Esophagus squamous epithelium (tissue), 5 donors: ENCODE measurements at places on chromosomes 3 and 15. TPM values are rescaled to one million over a fixed set of nuclear protein-coding genes. Genes with fewer than 3 reads are reported as not detected.

Gene SPINK8
- not detected for total RNA-seq

- H3K36me3 ChIP-seq = no peaks in the 10 kb centered on the region
- H3K27me3 ChIP-seq = no peaks in the 10 kb centered on the region
- peaks cover 8% of the 10 kb centered on the region for H3K4me1 ChIP-seq
- peak overlapping the region; percentile 16 for H3K27ac ChIP-seq
Observed at GRCh38 chr3:10228248-10228950, 19.9 kb upstream of the TATDN2 start.

GRCh38 chr3:34013818-34014570 is 215.6 kb downstream of the PDCD6IP start:
- no peak overlapping the region for H3K27ac ChIP-seq
- H3K4me1 ChIP-seq = peaks cover 19% of the 10 kb centered on the region
- no peak for DNase-seq
- no peaks in the 10 kb centered on the region for H3K27me3 ChIP-seq
- H3K4me3 ChIP-seq = no peak overlapping the region

- H3K36me3 ChIP-seq = no peaks in the 10 kb centered on the region
- DNase-seq = no peak
- no peaks in the 10 kb centered on the region for H3K4me1 ChIP-seq
- H3K27ac ChIP-seq = no peak overlapping the region
- no peak overlapping the region for H3K4me3 ChIP-seq
Observed at GRCh38 chr3:127987309-127987995, 64.8 kb upstream of the SEC61A1 start.

- no peaks in the 10 kb centered on the region for H3K36me3 ChIP-seq
- H3K27ac ChIP-seq = no peak overlapping the region
- H3K4me3 ChIP-seq = no peak overlapping the region
- H3K27me3 ChIP-seq = no peaks in the 10 kb centered on the region
- no peak for DNase-seq
- peaks cover 4% of the 10 kb centered on the region for H3K4me1 ChIP-seq
Observed at GRCh38 chr15:34850121-34850520, 54.8 kb upstream of the ACTC1 start.

GRCh38 chr3:23073724-23074305 is 129.3 kb upstream of the UBE2E2 start:
- H3K4me3 ChIP-seq = no peak overlapping the region
- H3K36me3 ChIP-seq = no peaks in the 10 kb centered on the region
- H3K27ac ChIP-seq = no peak overlapping the region

- no peak for DNase-seq
- H3K27me3 ChIP-seq = no peaks in the 10 kb centered on the region
- no peak overlapping the region for H3K27ac ChIP-seq
Observed at GRCh38 chr15:59232476-59232875, 25.8 kb downstream of the LDHAL6B start.

GRCh38 chr15:68644083-68644904 is 65.5 kb downstream of the CORO2B start:
- H3K4me1 ChIP-seq = peaks cover 51% of the 10 kb centered on the region
- H3K36me3 ChIP-seq = no peaks in the 10 kb centered on the region
- no peaks in the 10 kb centered on the region for H3K27me3 ChIP-seq

Gene FOXB1
- not detected for total RNA-seq

- no peak for DNase-seq
- no peaks in the 10 kb centered on the region for H3K4me1 ChIP-seq
Observed at GRCh38 chr15:73485372-73485771, 42.4 kb downstream of the REC114 start.

GRCh38 chr15:58558777-58559176 is 127.0 kb downstream of the LIPC start:
- no peak overlapping the region for H3K27ac ChIP-seq
- no peak for DNase-seq
- H3K4me3 ChIP-seq = no peak overlapping the region

Gene MORC1
- total RNA-seq = not detected

Gene POLQ
- 2.4 TPM for total RNA-seq

GRCh38 chr15:59741274-59741906 is 52.3 kb upstream of the BNIP2 start:
- no peaks in the 10 kb centered on the region for H3K36me3 ChIP-seq
- DNase-seq = no peak
- no peak overlapping the region for H3K4me3 ChIP-seq
- H3K27ac ChIP-seq = no peak overlapping the region

DNA sequence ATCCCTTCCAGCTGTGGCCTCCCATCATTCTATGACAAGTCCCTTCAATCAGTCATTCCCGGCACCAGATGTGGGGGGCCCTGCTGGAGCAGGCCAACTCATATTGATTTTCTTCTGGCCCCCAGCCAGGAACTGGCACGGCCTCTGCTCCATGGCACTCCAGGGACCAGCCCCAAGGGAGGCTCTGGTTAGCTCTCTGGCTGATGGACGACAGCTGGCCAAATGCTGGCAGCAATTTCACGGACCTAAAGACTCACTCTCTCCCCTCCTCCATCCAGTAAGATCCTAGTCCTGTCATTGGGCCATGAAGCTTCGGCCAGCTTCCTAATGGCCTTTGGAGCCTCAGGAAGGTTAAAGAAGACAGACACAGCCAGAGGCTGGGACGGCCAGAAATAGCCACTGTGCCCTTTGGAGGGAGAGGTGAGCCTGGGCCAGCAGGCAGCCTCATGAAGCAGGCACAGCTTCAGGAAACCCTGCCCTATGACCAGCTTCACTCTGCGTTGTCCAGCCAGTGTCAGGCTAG is 131.0 kb downstream of the MEX3B start:
- no peaks in the 10 kb centered on the region for H3K36me3 ChIP-seq
- H3K4me3 ChIP-seq = no peak overlapping the region
- H3K27me3 ChIP-seq = no peaks in the 10 kb centered on the region
- no peaks in the 10 kb centered on the region for H3K4me1 ChIP-seq
- H3K27ac ChIP-seq = no peak overlapping the region
- DNase-seq = no peak

GRCh38 chr15:97592778-97593177 is 367.7 kb upstream of the ARRDC4 start:
- no peaks in the 10 kb centered on the region for H3K36me3 ChIP-seq
- no peak overlapping the region for H3K27ac ChIP-seq
- H3K4me1 ChIP-seq = no peaks in the 10 kb centered on the region
- no peaks in the 10 kb centered on the region for H3K27me3 ChIP-seq

GRCh38 chr3:183844606-183845005 is 19.2 kb upstream of the MAP6D1 start:
- no peak for DNase-seq
- peaks cover 29% of the 10 kb centered on the region for H3K36me3 ChIP-seq
- no peaks in the 10 kb centered on the region for H3K4me1 ChIP-seq
- H3K27ac ChIP-seq = no peak overlapping the region

- H3K36me3 ChIP-seq = no peaks in the 10 kb centered on the region
- DNase-seq = no peak
- no peaks in the 10 kb centered on the region for H3K4me1 ChIP-seq
- no peaks in the 10 kb centered on the region for H3K27me3 ChIP-seq
- H3K27ac ChIP-seq = no peak overlapping the region
- H3K4me3 ChIP-seq = no peak overlapping the region
Observed at GRCh38 chr3:13140596-13140995, 67.4 kb upstream of the IQSEC1 start.

Gene SMAD6
- total RNA-seq = 5.2 TPM

DNA sequence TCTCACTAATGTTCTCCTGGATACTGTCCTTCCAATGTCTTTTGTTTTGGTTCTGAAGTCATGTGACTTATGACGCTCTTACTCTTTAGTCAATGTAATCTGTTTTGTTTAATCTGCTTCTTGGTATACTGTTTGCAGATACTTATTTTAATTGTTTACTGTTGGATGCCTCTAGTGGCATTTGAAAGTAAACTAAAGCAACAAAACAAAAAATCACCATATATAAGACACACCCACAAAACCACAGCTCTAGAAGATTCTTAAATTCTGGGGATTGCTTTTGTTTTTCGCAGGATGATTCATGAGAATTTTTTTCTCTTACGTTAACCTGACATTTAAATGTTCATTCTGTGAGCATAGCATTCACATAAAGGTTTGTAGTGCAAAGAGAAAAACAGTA is 16.8 kb downstream of the SLC25A26 start:
- H3K36me3 ChIP-seq = peaks cover 30% of the 10 kb centered on the region
- no peak overlapping the region for H3K4me3 ChIP-seq
- H3K27ac ChIP-seq = no peak overlapping the region
- DNase-seq = no peak
- H3K27me3 ChIP-seq = no peaks in the 10 kb centered on the region

DNA sequence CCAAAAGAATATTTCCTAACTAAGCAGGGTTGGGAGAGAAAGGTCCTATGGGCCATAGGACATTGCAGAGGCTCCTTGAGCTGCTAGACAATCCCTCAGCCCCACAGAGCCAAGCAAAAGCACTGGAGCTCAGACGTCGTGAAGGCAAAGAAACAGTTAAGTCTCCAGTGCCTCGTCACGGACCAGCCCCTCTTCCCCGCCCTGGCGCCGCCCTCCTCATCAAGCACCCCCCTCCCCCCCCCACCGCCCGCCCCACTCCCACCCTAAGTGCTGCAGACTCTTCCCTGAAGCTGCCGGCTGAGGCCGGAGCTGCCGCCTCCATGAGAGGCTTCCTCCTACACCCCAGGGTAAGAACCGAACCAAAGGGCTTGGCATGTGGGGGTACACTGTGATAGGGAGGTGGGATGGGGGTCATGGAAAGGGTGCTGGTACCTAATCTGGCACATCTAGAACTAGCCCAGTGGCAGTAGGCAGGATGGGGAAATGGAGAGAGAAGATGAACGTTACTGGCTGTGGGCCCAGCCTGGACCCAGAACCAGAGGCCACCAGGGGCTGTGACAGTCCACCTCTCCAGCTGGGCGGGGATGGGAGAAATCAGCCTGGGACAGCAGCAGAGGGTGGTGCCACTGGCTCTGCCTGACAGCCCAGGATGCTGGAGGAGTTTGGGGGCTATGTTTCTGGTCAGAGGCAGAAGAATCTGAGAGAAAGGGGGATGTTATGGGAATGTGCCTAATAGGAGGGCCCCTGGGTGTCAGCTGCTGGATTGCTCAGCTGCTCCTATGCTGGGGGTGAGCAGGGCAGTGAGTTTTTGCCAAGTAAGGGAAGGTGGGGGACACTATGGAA is at the start of gene MAP1A:
MAP1A (plus strand) TSS at position 255 of the 843 bp plus-strand sequence. CDS start 3,866 bp downstream, outside the sequence.
- H3K27ac ChIP-seq = peak within 1 kb of the TSS; percentile 79
- H3K27me3 ChIP-seq = no peaks in the 10 kb centered on the region
- H3K4me3 ChIP-seq = peak within 1 kb of the TSS; percentile 43
- H3K36me3 ChIP-seq = no peaks in the 10 kb centered on the region
- DNase-seq = no peak

DNA sequence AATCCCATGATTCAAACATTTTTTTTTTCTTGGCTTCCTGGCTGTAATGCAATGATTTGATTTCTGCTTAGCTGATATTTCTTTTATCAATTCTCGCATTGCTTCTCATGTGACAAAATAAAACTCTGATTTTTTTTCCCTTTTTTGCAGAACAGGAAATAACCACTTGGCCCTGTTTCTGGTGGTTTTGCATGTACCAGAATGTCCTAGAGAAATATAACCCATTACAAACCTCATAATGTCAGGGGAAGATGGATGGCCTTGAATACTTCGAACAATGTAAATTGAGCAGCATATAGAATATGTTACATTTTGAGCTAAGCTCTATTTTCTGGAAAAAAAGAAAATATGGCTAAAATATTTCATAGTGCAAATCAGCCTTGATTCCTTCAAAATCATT is 275.6 kb downstream of the RAP2B start:
- no peaks in the 10 kb centered on the region for H3K27me3 ChIP-seq
- no peak overlapping the region for H3K4me3 ChIP-seq
- no peaks in the 10 kb centered on the region for H3K36me3 ChIP-seq
- DNase-seq = no peak
- H3K27ac ChIP-seq = no peak overlapping the region
- H3K4me1 ChIP-seq = no peaks in the 10 kb centered on the region

Gene CPNE4
- not detected for total RNA-seq

Gene CHRNA5
- total RNA-seq = 1.7 TPM

Gene RTP3
- total RNA-seq = not detected

GRCh38 chr3:38317192-38317759 is 29.3 kb upstream of the XYLB start:
- H3K36me3 ChIP-seq = no peaks in the 10 kb centered on the region
- DNase-seq = no peak
- H3K4me1 ChIP-seq = no peaks in the 10 kb centered on the region
- no peaks in the 10 kb centered on the region for H3K27me3 ChIP-seq

Gene ROPN1
- not detected for total RNA-seq

DNA sequence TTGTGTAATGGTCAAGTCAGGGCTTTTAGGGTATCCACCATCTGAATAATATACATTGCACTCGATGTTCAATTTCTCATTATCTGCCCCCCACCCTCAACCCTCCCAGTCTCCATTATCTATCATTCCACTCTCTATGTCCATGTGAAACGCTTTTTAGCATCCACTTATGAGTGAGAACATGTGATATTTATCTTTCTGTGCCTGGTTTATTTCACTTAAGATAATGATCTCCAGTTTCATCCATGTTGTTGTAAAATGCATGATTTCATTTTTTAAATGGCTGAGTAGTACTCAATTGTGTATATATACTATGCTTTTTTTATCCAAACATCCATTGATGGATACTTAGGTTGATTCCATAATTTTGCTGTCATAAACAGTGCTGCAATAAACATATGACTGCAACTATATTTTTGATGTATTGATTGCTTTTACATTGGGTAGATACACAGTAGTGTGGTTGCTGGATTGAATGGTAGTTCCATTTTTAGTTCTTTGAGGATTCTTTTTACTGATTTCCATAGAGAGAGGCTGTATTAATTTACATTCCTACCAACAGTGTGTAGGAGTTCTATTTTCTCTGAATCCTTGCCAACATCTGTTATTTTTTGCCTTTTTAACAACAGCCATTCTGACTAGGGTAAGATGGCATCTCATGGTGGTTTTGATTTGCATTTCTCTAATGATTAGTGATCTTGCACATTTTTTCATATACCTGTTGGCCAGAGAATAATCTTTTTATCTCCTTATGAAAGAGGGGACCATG is 332.9 kb upstream of the TGFBR2 start:
- DNase-seq = no peak
- no peaks in the 10 kb centered on the region for H3K36me3 ChIP-seq
- H3K27me3 ChIP-seq = no peaks in the 10 kb centered on the region
- H3K4me3 ChIP-seq = no peak overlapping the region
- H3K27ac ChIP-seq = no peak overlapping the region
- H3K4me1 ChIP-seq = no peaks in the 10 kb centered on the region

- no peaks in the 10 kb centered on the region for H3K27me3 ChIP-seq
- peaks cover 17% of the 10 kb centered on the region for H3K4me1 ChIP-seq
- no peak for DNase-seq
- no peaks in the 10 kb centered on the region for H3K36me3 ChIP-seq
- no peak overlapping the region for H3K4me3 ChIP-seq
Observed at GRCh38 chr15:84752700-84753099, 4.3 kb downstream of the ZNF592 start.

Gene RBP2
- not detected for total RNA-seq

DNA sequence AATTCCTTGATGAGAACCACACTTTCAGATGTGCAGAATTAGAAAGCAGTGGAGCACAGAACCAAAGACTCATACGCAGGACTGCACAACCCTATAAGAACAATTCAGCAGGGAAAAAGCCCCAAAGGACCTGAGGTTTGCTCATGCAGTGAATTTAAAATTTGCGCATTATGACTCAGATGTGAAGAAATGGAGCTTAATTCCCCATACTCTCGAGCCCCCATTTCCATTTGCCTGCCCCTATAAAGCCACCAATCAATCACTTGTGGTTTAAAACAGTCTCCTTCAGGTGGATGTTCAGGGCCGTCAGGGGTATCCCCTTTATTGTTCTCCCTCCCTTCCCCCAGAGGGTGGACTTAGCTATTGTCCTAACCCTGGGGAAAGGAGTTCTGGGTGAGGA is 221.2 kb downstream of the IGSF11 start:
- peaks cover 8% of the 10 kb centered on the region for H3K4me1 ChIP-seq
- H3K27me3 ChIP-seq = no peaks in the 10 kb centered on the region
- no peak overlapping the region for H3K4me3 ChIP-seq
